HTR-8/SVneo (cell line): ENCODE measurements at places on chromosomes 3 and 15.

DNA sequence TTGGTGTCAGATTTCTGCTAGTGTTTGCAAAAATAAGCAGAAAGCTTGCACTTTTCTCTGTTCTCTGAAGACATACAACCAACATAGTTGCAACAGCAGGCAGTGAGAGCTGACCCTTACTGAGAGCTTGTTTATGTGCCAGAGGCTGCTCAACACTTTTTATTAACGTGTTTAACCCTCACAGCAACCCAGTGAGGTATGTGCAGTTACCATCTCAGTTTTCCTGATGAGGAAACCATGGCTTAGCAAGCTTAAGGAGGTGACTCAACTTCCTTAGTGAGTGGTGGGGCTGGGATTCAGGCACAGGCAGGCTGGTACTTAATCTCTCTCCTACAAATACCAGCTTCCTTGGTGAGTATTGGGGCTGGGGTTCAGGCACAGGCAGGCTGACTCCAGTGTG is 158.1 kb upstream of the CTDSPL start:
- DNase-seq: no peak

DNA sequence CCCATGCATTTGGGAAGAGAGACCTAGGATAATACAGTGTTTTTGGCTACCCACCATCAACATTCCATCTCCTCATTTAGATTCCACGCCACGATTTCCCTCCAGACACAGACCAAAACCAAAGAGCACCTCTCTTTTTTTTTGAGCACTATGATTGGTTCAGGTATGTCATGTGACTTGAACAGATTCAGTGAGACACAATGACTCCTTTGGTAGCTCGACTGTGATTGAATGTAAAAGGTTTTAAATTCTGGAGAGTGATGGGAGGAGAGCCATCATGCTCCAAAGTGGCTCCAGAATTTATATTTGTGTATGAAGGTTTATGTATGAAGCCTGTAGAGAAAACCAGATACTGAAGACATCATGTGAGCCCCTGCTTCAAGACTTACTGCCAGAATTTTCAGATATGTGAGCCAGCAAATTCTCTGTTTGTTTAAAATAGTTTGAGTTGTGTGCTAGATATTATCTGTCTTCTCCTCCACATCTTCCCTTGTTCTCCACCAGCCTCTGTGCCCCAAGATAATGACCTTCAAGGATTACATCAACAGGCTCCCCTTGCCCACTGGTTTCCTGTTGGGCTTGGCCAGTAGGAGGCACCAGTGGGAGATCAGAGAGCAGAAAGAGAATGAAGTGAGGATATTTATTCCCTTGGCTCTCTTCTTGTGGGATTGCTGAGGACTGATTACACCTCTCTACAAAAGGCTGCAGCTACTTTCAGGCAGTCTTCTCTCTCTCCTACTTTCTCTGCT is 12.5 kb downstream of the MYD88 start:
- no peak for DNase-seq

GRCh38 chr3:50445919-50446318 is 57.5 kb downstream of the CACNA2D2 start:
- DNase-seq: no peak

- no peak for DNase-seq
Measured at GRCh38 chr15:55108448-55108847, 88.3 kb downstream of the RSL24D1 start.

DNA sequence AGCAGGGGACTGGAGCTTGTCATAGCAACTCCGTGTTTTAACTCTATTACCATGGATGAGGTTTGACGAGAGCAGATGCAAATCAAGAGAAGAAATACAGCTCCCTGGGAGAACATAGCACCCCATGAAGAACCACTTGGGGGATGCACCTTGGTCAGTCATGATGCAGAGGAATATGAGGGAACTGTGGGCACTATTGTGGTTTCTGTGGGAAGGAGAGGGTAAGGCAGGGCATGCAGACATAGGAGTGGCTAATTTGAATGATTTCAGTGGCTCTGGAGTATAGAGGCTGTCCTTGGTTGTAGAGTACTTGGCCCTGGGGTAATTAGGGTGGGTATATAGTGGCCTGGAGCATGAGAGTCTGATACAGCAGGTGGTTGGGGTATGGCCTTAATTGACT is 131.9 kb downstream of the EDEM1 start:
- DNase-seq: no peak

DNA sequence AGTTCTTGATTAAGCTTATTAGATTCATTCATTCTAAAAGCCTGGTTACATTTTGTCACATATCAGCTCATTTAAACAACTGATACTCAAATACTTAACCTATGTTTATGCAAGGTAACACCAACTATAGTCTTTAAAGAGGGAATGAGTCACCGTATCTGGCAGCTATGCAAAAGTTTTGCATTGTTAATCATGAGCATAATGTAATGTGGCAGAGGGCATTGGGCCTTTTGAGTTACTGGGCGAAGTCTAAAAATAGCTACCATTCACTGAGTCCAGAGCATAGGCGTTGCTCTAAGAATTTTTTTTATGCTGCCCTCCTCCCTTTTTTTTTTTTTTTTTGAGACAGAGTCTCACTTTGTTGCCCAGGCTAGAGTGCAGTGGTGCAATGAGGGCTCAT is 277.7 kb upstream of the ZNF717 start:
- DNase-seq: peak; percentile 20

GRCh38 chr3:96813820-96814650 is at the start of gene EPHA6:
EPHA6 (plus strand) TSS chr3:96814594.
- peak; percentile 43 for DNase-seq

DNA sequence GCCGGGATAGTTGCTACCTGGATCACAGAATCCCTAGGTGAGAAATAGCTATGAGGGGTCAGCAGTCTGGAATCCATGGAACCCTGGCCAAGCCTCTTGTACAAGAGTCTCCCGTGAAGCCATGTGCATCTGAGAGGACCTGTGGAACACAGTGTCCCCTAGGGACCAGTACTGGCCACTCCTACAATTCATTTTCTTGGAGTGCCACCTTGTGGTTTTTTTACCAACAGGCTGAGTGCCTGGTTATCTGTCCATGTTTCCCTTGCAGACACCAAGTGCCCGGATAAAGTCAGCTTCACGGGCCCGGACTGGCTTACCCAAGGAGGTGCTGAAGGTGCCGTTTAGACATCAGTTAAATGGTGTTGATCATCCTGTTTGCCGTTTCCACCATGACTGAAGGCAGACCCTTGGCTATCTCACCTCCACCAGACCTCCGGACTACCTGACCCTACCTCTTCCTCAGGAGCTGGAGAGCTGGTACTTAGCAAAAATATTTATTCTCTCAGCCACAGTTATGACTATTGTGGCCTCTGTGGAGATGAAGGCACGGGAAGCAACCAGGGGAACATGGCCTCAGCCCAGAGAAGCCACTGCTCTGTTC is 93.9 kb downstream of the RBPMS2 start:
- peak; percentile 83 for DNase-seq

- no peak for DNase-seq
Measured at GRCh38 chr3:79249701-79250100, 518.1 kb downstream of the ROBO1 start.

DNA sequence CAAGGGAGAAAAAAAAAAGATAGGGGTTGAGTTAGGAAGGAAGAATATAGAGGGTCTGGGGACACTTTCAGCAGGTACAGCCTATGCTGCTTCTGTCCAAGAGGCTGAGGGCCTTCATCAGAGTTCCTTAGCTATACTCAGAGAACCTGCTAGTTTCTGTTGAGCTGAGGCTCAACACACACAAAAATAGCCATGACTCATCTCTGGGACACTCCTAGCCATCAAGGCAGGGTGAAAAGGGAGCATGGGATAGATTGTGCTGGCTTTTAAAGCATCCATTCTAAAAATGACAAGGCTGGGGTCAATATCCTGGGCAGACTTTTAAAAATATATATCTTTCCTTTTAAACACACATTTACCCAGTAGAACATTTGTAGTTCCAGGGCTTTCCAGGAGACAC is 2.8 kb upstream of the RTP2 start:
- no peak for DNase-seq
